AG08396 (cell line): ENCODE measurements at places on chromosomes 6 and 20.

DNA sequence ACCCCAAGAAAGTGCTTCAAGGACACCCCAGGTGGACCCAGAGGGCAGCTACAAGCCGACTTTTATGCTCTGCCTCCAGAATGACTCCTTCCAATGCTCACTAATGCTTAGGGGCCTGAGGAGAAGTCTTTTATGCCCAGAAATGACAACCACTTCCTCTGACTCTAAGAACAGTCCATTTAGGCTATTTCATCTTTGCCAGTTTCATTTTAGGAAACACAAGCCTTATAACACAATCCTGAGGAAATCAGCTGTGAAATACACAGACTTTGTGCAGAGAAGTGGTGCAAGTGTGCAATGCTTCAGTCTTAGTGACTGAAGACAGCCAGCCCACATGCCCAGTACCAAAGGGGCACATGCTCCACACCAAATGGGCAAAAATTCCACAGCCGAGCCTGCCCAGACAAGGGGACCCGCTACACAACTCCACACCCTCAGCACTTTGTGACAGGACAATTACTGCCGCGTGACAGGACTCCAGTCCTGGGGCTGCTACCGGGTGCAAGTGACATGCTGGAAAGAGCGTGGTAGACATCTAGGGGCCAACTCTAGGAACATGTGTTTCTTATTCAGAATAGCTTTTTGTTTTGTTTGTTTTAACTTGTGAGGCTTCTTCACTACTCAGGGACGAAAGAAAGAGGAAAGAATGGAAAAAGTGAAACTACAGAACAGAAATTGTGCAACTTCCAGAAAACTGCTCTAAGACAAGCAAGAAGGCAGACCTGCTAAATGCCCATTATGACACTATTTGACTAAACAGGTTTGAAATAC is 28.2 kb upstream of the PLAGL1 start:
- DNase-seq: peak; percentile 27

- no peak for DNase-seq
Observed at GRCh38 chr20:43543138-43543537, 15.7 kb upstream of the SGK2 start.

DNA sequence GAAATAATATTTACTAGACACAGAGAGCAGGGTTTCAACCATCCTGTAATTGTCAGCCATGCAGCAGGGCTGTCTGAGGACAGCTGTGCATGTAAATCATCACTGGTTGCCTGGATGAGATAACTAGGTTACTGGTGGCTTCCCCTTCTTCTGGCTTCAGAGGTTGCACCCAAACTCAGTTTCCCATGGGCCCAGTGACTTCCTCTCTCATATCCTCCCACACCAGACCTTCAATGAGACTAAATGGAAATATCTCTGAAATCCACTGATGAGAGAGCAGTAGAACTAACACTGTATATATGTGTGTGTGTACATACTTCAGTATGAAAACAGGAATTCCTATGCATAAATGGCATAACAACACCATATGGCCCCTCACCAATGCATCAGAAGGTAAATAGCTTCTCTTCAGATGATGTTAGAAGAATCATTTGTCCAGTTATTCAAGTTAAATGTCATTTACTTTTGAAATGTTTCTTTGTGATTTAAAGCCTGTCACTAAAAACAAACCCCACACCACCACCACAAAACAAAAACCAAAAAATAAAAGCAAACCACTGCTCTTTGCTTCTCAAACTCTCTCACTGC is 51.0 kb upstream of the IL20RA start:
- DNase-seq: no peak

DNA sequence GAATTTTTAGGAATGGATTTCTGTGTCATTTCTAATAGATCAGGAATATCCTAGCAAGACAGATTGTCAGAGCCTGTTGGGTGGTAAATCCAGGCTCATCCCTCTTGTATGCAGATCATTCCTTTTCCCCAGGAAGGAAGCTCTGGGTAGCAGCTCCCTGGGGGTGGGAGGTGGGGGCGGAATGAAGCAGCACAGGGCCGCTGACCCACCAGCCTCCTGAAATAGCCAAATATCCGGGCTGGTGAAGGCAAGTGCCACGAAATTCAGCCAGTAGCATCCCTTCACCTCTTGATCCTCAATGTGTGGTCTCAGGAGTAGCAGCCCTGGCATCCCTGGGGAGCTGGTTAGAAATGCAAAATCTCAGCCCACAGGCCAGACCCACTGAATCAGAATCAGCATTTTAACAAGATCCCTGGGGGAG is 256.9 kb downstream of the LRFN2 start:
- no peak for DNase-seq

DNA sequence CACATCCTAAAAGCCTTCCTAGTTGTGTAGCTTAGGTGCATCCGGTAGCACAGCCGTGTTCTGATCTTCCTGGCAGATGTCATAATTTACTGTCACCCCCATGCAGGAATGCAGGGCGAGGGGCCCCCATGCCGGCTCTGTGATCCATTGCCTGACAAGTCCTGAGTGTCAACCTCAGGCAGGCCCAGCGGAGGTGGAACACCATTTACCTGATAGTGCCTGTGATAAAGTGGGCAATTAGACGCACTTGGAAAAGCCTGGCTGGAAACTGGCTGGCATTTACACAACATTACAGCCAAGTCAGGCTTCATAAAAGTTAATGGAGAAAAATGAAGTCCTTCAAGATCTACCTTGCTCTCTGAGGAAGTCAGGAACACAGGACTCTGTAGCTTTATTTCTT is 521.4 kb upstream of the JAG1 start:
- no peak for DNase-seq
